ENCODE measurements at places on chromosomes 5 and 9.

GRCh38 chr9:37550781-37551180 lies 25.4 kb downstream of the FBXO10 start:
- DNase-seq = no peak

DNA sequence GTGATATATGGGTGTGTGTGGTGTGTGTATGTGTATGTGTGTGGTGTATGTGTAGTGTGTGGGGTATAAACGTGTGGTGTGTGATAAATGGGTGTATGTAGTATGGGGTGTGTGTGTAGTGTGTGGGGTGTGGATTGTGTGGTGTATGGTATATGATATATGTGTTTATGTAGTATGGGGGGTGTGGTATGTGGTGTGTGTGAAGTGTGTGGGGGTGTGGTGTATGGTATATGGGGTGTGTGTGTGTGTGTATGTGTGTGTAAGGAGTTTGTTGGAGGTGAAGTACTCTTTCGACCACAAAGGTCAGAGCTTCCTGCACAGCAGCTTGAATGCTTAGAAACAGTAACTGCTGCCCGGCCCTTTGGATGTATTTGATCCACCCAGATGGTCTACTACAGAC lies 145.2 kb upstream of the IQGAP2 start:
- no peak for DNase-seq

DNA sequence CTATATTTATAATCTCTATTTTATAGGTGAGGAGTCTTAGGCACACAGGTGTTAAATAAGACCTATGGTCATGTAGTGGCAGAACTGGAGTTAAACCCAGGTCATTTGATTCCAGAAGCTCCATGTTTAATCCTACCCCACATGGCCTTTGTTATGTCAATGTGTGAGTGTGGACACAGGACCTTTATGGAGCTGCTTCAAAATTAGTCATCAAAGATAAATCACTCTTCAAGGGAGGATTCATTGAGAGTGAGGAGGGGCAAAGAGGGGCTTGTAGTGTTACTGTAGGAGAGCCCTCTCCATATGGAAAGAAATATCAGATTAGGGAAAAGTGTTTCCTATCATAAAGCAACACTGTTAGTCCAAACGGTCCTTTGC lies 74.6 kb upstream of the ARRDC3 start:
- DNase-seq = no peak

DNA sequence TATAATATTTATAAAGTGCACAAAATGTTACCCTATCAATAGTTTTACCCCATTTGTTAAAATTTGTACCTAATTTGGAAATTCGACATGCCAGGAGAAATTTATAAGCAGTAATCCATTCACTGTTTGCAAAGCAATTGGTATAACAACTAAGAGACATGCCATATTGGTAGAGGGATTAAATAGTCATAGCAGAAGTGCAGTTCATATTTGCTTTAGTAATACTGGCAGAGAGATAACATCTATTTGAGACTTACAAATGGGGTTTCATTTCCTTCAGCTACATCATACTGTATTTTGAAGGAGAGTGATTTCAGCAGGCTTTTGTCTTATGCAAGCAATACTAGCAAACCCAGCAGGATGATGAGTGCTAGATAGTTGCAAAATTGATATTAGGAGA lies 610.4 kb upstream of the CDH10 start:
- DNase-seq = no peak

DNA sequence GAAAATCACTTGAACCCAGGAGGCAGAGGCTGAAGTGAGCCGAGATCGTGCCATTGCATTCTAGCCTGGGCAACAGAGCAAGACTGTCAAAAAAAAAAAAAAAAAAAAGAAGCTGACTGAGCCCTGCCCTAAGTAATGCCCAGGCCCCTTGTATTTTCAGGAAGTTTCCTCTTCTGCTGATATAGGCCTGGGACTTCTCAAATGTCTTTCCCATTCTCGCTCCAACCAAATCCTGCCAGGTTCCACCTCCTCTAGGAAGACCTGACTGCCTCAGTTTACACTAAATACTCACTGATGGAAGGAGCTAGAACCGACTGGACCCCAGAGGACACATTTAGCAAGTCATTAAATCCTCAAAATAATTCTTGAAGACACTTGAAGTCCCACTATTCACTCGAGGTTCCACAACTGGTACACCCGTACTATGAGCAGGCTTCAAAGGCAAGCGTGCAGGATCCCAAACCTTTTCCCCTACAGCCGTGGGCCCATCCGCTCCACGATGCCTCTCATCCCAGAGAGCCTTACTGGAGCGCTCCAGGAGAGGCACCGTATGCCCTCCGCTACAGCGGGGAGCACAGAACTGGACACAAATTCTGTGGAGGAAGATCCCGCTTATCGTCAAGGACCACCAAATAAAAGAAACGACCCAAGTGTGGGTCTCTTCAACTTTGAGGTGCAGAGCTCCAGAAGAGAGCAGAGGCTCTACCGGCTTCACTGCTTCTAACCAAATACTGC lies 676 bp downstream of the NOL6 start:
- DNase-seq = peak; percentile 19

DNA sequence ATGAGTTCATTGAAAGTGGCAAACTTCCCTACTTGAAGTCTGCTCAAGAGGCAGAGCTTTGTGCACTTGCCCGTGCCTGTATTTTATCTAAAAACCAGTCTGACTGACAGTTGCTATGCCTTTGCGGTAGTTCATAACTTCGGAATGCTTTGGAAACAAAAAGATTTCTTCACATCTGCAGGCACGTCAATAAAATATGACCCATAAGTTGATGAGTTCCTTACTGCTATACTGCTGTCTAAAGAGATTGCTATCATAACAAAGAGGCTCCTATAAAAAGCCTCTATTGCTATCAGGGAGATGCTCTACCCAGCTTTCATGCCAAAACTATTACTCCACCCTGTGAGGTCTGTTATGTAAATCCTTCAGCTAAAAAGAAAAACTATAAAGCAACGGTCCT lies 25.4 kb upstream of the RNF20 start:
- no peak for DNase-seq

GRCh38 chr5:77131361-77131760 lies 44.3 kb upstream of the ZBED3 start:
- no peak for DNase-seq

GRCh38 chr5:1897386-1897785 lies 14.7 kb upstream of the IRX4 start:
- DNase-seq = peak; percentile 17

DNA sequence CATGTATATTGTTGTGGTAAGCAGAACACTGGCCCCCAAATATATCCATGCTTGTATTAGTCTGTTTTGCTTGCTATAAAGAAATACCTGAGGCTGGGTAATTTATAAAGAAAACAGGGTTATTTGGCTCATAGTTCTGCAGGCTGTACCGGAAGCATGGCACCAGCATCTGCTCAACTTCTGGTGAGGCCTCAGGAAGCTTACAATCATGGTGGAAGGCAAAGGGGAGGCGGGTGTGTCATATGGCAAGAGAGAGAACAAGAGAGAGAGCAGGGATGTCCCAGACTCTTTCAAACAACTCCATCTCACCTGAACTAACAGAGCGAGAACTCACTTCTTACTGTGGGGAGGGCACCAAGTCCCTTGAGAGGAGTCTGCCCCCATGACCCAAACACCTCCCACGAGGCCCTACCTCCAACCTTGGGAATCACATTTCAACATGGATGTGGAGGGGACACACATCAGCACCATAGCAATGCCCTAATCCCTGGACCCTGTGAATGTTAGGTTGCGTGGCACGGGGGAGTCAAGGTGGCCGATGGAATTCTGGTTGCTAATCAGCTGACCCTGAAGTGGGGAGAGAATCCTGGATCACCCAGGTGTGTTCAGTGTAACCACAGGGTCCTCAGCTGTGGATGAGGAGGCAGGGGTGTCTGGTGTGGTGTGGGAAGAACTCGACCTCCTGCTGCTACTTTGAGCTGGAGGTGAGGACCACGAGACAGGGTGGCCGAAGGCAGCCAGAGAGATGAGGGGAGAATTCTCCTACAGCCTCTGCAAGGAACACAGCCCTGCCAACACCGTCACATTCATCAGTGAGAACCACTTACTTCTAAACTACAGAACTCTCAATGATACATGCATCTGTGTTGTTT lies 172.8 kb downstream of the AUH start:
- DNase-seq = no peak

DNA sequence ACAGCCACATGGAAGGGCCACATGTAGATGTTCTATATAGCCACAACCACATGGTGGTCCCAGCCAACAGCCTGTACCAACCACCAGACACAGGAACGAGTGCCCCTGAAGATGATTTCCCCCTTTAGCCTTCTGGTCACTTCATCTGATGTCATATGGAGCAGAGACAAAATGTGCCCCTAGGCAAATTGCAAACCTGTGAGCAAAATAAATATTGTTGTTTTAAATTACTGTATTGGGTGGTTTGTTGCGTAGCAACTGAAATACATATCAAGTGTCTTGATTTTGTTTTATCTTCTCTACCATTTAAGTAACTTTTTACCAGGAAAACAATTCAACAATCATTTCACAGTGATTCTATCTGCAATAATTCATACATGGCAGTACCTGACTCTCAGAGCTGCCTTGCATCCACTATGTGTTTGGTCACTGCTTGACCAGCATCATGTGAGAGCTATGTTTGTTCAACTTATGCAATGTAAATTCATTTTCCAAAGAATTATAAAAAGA lies 142.5 kb upstream of the VLDLR start:
- DNase-seq = no peak

DNA sequence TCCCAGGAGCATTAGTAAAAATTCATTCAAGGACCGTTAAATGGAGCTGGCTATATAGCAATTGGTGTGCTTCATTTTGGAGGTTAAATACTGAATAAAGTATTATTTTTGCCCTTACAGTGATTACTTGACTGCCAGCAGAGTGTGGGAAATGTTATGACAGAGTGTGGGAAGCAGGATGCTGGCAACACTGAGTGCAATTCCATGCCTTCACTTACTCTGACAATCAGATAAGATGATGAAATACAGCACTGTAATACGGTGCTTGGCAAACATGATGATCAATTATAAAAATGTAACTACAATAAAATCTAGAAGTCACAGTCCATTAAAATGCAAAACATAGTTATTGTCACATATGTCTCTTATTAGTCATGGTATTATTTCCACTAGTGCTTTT lies 651.3 kb downstream of the PTPRD start:
- no peak for DNase-seq
